ENCODE measurements at places on chromosomes 12 and 14.

- no peak for DNase-seq
Observed at GRCh38 chr12:104022786-104023185, 27.2 kb downstream of the GLT8D2 start.

GRCh38 chr12:3493043-3493858 is 2.2 kb downstream of the PRMT8 start:
- no peak for DNase-seq

- DNase-seq: no peak
Observed at GRCh38 chr14:95490138-95490509, 26.3 kb downstream of the SYNE3 start.

GRCh38 chr12:109611223-109611622 is 37.6 kb downstream of the MVK start:
- DNase-seq: no peak

- DNase-seq: no peak
Observed at GRCh38 chr12:94714378-94715114, 64.2 kb upstream of the TMCC3 start.

GRCh38 chr14:62289471-62289870 is 527.3 kb downstream of the SNAPC1 start:
- no peak for DNase-seq

GRCh38 chr14:101839236-101839635 is 77.7 kb downstream of the PPP2R5C start:
- DNase-seq: no peak

GRCh38 chr14:65156568-65157366 is 54.5 kb upstream of the MAX start:
- DNase-seq: no peak

DNA sequence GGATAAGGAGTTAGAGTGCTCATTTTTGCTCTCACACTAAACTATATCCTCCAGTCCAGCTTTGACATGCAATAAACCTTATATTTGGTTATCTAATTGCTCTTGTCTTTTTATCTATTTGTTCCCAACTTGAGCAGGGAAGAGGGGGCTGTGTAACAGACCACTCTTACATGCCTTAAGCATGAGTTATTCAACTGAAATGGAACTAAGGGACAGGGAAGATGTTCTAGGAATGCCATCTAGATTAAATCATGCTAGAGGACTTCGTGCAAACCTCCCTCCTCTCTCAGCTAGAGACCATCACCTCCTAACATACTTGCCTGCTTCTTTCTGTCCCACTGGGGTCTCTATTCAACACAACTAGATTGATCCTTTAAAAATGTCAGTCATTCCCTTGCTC is 20.6 kb downstream of the SPX start:
- DNase-seq: no peak

Measured in stimulated activated CD4-positive, alpha-beta T cell treated with anti-CD3 and anti-CD28 coated beads, TNF-alpha, amount 100 ng/mL, for 1 hour (primary cell).